ENCODE measurements at places on chromosomes 2 and 18.

DNA sequence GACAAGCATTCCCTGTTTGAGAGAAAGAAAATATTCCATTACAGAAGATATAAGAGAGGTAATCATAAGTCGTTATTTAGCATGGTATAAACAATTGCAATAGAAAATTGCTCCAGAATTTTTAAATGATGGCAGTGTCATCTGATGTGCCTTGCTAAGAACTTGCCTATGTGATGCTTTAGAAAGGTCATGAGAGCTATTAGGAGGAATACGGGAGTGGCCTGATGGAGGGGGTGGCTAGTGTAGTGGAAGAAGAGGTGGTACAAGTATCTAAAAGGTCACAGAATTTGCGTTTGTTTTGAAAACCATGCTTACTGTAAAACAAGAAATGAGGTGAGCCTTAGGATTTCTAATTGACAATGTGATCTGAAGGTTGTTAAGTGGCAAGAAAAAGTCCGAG lies 550.0 kb downstream of the TMX3 start:
- DNase-seq, result no peak

GRCh38 chr18:78643981-78644380 lies 335.6 kb upstream of the SALL3 start:
- no peak for DNase-seq

- DNase-seq, result no peak
These were observed 16.3 kb downstream of the MGAT5 start for GRCh38 chr2:134269972-134270735.

GRCh38 chr2:158015428-158016076 lies 86.1 kb upstream of the UPP2 start:
- no peak for DNase-seq

- DNase-seq, result no peak
These were observed 2.6 kb upstream of the HOXD11 start for GRCh38 chr2:176104316-176105077.

- DNase-seq, result no peak
These were observed 90.5 kb downstream of the MYO5B start for GRCh38 chr18:50104421-50104820.

- no peak for DNase-seq
These were observed 37.7 kb upstream of the NEMP2 start for GRCh38 chr2:190572246-190572645.

DNA sequence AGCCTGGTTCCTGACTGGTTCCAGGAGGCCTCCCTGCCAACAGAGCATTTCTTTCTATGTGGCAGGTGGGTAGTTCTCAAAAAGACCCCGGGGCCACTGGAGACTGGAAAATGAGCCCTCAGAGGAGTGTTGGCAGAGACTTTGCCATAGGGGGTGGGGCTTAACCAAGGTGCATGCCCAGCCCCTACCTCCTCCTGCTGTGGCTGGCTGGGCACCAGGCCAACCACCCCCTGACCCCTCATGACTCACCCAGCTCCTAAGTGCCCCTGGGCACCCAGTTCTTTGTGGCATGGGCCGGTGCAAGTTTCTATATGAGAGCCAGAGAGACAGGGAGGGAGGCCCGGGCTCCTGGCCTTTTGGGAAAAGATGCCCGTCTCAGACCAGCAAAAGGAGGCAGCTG lies 98.2 kb upstream of the SMAD2 start:
- DNase-seq, result no peak

DNA sequence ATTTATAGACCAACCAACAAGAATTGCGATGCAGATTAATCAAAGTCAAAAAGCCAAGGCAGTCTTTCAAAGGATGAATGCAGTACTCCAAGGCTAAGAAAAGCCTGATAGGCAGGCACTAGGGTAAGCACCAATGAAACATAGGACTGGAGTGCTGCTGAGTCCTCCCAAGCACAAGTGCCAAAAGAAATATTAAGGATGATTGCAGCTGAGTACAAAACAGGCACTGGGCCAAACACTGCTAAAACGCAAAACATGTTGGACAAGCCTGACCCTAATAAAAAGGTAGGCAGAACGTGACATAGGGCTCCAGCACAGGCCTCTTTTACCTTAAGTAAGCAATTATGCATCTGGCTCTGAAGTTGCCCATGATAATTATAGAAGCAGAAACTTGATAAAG lies 160.1 kb upstream of the LRP1B start:
- DNase-seq, result no peak

DNA sequence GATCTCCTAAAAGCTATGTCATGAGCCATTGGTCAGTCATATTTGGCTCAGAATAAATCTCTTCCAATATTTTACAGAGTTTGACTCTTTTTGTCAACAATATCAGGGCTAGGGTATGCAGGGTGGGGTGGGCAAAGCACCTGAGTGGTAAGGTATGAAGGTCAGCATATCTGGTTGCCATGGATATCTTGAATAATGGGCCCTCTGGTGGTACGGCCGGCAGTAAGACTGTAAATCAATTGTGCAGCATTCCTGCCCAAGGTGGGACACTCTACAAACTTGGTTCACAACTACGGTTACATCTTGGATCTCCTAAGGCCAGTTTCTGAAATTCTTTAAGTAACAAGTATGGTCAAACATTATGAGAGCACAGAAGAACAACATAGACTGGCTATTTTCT lies 119.6 kb downstream of the SPOPL start:
- DNase-seq, result no peak

- DNase-seq, result no peak
These were observed 1.9 kb downstream of the GALNT5 start for GRCh38 chr2:157259386-157259785.

Data from anterior cingulate cortex (tissue), 58 donors.